NCI-H1092 (cell line): ENCODE measurements at places on chromosomes 6 and 20.

DNA sequence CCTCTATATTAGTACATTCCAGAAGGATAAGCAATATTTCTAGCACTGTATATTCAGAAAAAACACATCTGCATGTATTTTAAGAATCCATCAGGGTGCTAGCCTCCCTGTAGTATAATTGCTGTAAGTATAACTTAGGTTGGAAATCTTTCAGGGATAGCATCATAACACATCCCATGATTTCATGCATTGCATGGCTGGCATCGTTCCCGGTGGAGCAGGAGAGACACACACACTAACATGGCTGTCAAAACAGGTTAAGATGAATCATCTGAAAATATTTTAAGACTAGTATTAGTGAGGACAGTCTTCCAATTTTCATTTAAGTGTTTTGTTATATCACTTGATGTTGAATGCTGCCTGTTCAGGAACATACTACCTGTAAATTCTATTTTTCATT lies 32.1 kb upstream of the CENPW start:
- DNase-seq, result no peak

- no peak for DNase-seq
Measured at GRCh38 chr20:32209850-32210605, 2.3 kb downstream of the POFUT1 start.

- no peak for DNase-seq
Measured at GRCh38 chr20:24672886-24673677, 203.7 kb downstream of the SYNDIG1 start.

DNA sequence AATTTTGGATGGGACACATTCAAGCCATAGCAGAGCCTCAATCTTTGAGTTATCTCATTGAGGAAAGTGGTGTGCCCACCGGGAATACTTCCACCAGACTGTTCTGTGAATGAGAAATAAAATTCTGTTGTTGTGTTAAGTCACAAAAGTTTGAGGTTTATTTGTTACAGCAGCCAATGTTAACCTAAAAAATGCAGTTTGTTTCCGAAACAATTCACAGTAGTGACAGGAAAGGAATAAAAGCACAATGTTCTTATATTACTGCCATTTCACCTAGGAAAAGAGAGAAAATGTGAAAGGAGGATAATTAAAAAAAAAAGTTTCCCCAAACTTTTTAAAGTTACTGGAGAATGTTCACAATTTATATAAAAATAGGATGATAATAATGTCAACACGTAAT lies 344.6 kb downstream of the CD83 start:
- no peak for DNase-seq

DNA sequence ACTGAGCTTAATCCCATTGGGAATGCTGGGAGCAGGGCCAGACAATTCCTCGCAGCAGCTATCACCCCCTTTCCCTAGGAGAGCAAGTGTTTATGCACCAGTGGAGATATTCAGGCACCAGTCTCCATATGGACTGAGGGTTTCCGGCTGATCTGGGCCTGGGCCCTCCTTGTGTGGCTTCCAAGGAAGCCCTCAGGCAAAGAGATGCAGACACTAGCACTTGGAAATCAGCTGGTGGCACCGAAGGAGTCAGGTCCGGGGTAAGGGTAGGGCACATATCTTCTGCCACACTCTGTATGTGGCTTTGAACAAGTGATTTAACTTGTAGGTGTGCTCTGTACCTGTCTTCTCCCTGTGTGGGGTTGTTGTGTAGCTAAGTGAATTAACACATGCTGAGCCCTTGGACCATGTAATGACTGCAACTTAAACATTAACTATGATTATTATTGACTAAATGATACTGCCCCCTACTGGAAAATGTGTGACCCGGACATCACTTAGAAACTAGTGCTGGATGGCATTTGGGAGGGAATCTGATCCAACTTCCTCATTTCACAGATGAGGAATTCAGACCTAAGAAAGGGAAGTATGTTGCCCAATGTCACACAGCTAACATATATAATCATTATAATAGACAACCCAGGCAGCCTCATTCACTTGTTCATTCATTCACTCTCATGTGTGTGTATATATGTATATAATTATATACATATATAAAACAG lies 19.3 kb upstream of the WFDC2 start:
- peak; percentile 13 for DNase-seq

DNA sequence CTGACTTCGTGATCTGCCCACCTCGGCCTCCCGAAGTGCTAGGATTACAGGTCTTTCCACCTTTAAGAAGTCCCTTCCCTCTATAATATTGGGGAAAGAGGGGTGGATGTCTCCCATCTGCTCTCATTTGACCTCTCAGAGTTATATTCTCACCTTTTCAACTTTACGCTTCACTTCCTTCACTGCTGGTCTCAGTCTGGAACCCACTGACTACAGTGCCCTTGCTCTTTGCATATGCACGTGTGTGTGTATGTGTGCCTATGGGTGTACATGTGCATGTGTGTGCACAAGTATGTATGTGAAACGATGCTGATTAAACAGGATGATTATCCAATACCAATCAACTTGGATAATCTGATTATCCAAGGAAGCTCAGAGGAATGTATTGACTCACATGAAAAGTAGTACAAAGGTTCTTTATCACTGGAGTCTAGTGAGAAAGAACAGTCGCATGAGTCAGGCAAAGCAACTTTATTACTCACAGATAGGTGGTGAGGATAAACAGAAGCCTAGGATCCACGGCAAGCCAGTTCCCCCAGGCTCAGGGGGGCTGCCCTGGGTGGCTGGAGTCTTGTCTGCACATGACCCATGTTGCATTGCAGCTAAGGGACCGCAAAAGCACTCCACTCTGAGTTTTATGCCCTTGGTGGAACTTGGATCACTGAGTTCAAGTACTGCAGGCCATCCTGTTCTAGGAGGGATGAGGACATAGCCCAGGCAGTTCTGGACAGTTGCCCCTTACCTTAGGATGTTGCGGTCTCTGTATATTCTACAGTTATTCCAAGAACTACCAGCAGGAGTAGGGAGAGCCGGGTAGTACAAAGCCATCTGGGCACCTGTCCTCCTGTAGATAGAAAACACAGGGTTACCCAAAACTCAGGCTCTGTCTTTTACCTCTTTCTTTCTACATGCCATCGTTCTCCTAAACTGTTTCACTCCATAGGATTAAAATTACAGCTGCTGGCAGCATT lies 50.9 kb downstream of the SNRNP48 start:
- no peak for DNase-seq

DNA sequence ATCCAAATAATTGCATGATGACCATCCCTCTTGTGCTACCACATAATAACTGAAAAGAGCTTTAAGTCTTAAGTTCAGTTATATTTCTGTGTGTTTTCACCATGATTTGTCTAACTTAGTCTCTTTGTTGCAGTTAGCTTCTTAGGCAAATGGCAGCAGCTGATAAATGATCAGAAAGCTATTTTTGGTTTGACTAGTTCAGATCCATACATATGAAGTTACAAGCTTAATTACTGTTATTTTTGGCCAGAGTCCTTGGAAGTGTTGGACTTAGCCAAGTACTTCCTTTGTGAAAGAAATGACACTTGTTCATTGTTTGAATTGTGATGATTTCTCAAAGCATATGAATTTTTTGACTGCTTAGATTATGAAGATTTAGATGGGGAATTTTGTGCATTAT lies 54.2 kb downstream of the HIVEP1 start:
- no peak for DNase-seq

- DNase-seq, result no peak
Measured at GRCh38 chr6:540490-540889, 116.4 kb downstream of the HUS1B start.

- DNase-seq, result no peak
Measured at GRCh38 chr6:85826997-85827396, 184.3 kb upstream of the SYNCRIP start.

DNA sequence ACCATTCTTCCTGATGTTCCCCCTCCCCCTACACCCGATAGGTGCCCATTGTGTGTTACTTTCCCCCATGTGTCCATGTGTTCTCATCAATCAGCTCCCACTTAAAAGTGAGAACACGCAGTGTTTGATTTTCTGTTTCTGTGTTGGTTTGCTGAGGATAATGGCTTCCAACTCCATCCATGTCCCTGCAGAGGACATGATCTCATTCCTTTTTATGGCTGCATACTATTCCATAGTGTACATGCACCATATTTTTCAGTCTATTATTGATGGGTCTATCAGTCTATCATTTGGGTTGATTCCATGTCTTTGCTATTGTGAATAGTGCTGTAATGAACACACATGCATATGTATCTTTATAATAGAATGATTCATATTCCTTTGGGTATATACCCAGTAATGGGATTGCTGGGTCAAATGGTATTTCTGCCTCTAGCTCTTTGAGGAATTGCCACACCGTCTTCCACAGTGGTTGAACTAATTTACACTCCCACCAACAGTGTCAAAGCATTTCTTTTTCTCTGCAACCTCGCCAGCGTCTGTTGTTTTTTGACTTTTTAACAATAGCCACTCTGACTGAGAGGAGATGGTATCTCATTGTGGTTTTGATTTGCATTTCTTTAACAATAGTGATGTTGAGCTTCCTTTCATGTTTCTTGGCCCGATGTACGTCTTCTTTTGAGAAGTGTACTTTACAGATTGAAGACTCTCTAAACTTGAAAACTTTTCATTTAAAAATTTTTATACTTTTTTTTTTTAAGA lies 41.0 kb upstream of the GCNT2 start:
- DNase-seq, result no peak

DNA sequence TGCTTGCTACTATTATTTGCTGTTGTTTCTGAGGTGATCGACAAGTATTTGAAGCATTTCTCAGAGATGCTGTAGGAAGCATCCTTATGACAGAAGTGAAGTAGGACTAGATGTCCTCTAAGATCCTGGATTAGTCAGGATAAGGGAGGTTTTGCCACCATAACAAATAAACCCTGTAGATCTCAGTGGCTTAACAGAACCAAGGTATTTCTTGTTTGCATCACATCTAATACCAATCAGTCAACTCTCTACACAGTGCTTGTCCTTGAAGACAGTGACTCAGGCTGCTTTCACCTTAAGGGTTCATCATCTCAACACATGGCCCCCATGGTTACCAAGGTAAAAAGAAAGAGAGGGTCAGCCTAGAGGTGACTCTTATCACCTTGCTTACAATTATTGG lies 92.9 kb upstream of the ISM1 start:
- no peak for DNase-seq

DNA sequence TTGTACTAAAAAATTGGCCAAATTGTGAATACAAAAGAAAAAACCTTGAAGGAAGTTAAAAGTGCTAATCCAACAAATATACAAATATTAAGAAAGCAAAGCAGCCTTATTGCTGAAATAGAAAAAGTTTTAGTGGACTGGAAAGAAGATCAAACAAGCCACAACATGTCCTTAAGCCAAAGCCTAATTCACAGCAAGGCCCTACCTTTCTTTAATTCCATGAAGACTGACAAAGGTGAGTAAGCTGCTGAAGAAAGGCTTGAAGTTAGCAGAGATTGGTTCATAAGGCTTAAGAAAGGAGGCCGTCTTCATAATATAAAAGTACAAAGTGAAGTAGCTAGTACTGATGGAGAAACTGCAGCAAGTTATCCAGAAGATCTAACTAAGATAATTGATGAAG lies 53.5 kb downstream of the TINAG start:
- no peak for DNase-seq

GRCh38 chr20:4040283-4041179 lies 25.2 kb upstream of the RNF24 start:
- DNase-seq, result no peak

DNA sequence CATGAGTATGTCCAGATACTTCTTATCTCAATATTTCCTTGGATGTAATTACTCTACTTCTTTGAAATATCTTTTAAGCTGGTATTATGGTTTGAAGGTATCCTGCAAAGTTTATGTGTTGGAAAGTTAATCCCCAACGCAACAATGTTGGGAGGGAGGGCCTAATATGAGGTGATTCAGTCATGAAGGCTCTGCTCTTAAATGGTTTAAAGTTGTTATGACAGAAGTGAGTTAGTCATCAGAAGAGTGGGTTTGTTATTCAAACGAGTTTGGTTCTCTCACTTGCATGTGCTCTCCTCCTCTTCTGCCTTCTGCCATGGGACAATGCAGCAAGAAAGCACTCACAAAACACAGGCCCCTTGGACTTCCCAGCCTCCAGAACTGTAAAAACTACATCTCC lies 176.3 kb downstream of the KCNQ5 start:
- no peak for DNase-seq

- no peak for DNase-seq
Measured at GRCh38 chr20:63772781-63773518, 33.4 kb downstream of the SLC2A4RG start.

DNA sequence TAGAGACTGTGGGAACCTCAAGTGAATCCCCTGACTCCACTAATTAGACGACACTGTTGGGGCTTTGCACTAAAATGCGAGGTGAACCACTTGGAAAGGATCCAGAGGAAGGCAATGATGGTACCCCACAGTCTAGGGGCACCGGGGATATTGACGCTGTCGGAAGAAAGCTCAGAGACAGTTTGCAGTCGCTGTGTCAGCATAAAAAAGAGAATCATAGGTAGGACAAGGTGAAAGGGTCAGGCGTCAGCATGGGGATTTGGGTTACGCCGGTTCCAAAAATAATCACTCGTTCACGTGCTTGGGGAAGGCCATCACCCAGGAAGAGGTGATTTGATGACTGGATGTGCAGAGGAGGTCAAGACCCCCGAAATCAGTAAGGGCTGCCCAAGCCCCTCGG lies 598.0 kb upstream of the NOX3 start:
- no peak for DNase-seq

DNA sequence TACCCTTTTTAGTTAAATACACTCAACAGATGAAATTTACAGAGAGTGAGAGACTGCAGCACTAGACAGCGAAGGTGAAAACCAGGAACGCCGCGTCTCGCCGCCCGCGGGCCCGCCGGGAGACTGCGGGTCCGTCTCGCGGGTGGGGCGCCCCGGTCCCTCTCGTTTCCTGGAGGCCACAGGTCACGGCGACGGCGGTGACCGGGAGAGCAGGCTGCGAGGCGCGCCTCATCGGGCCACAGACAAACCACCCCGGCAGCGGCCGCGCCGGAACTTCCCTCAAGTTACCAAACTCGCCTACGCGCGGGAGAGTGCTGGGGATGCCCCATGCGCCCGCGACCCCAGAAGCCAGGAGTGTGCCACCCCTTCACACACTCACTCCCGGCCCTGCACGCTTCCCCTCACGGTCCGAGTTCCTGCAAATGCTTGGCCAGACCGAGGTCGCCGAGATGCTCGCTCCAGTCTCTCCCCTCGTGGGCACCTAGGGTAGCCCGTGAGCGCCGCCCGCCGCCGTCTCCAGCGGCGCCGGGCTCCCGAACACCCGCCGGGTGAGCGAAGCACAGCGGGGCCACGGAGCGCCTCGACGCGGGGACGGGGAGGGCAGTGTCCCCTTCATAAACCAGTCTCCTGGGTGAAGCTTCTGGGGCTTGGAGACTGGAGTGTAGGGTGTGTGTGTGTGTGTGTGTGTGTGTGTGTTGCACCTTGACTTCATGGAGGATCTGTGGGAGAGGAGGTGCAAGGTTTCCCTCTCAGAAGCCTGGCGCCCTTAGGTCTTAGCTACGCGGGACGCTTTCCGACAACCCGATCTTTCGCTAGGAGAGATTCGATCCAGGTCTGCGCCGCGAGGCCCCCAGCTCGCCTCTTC lies 1.4 kb downstream of the BACH2 start:
- no peak for DNase-seq
